Activated CD8-positive, alpha-beta memory T cell treated with anti-CD3 and anti-CD28 coated beads for 48 hours (primary cell): ENCODE measurements at places on chromosomes 3 and 15.

DNA sequence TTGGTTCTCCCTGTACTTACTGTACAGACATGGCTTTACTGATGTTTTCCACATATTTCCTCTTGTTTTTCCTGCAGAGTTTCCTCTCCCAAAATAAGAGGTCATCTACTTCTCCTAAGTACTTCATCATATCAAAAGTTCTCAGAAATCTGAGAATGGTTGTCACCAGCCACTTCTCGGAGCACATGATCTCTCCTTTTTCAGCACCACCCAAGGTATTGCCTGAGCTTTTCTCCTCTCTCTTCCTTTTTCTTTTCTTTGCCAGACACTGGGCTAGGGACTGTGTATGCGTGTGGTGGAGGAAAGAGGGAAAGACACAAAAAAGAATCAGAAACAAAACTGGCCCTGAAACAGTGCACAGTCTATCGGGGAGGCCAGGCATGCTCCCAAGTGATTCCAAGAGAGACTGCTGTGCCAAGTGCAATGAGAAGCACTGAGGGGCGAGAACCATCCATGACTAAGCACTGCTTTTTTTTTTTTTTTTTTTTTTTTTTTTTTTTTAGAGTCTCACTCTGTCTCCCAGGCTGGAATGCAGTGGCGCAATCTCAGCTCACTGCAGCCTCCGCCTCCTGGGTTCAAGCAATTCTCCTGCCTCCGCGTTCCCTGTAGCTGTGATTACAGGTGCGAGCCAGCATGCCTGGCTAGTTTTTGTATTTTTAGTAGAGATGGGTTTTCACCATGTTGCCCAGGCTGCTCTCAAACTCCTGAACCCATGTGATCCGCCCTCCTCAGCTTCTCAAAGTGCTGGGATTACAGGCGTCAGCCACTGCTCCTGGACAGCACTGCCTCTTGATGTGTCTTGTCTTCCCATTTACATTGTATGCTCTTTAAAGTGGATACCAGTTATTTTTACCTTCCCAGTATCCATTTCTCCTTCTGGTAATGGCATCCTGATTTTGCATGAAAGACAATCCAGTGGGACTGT is 194.0 kb upstream of the FEZF2 start:
- DNase-seq: no peak

- DNase-seq: no peak
Measured at GRCh38 chr3:65999606-66000005, 39.1 kb downstream of the MAGI1 start.

- DNase-seq: no peak
Measured at GRCh38 chr15:80026754-80027153, 32.7 kb upstream of the ZFAND6 start.

- no peak for DNase-seq
Measured at GRCh38 chr3:45655906-45656305, 33.3 kb upstream of the SACM1L start.

DNA sequence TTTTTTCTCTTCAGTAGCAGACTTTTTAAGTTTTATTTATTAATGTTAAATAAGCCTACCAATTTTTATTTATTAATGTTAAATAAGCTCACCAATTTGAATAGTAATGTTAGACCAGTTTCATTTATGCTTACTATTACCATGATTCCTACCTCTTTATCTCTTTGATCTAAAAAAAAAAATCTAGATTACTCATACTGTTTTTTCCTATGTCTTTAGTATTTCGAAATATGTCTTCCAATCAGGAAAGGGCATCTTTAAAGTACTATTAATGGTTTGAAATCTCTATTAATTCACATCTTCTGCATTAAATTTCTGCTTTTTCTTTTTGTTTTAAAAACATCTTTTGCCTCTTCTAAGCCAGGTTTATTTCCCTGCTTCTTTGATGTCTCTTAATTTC is 27.5 kb upstream of the MAPKBP1 start:
- DNase-seq: no peak

DNA sequence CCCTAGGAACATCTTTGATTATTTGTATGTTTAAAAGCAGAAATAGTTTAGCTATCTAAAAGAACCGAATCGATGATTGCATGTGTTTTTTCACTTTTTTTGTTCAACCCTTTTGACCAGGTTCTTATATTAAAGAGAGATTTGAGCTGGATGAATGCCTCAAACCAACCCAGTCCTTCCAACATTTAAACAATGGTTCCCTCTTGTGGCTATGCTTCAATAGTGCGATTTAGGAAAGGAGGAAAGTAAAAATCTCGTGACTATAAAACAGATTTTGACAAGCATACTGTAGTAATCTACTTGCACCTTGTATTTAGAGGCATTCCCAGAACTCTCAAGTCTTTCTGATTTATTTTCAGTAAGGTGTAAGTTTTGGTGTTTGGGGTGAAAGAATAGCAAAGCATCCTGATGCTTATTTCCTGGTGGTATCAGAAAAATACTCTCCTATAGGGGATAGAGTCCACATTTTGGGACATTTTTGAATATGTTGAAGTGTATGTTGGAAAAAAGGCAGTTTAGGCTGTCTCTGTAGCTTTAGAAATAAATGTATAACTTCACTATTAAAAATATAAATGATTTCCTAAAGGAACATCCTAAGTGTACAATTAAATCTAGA is 159.6 kb upstream of the KCNH8 start:
- DNase-seq: no peak

DNA sequence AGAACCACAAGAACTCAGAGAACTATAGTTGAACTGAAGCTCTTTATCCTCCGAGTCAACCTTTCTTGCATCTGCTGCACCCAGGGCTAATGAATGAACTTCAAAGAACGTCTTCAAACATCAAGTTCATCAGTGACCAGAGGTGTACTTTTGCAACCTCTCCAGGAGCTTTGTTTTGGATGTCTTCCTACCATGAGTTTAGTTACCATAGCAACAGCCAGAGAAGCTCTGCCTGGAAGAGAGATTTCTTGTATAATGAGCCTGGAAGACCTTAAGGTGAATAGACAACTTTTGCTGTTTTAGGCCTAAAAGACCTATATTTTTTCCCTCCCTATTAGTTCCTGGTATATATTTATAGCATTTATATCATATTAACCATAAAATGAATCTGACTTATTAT is 9.1 kb downstream of the ACTC1 start:
- no peak for DNase-seq

DNA sequence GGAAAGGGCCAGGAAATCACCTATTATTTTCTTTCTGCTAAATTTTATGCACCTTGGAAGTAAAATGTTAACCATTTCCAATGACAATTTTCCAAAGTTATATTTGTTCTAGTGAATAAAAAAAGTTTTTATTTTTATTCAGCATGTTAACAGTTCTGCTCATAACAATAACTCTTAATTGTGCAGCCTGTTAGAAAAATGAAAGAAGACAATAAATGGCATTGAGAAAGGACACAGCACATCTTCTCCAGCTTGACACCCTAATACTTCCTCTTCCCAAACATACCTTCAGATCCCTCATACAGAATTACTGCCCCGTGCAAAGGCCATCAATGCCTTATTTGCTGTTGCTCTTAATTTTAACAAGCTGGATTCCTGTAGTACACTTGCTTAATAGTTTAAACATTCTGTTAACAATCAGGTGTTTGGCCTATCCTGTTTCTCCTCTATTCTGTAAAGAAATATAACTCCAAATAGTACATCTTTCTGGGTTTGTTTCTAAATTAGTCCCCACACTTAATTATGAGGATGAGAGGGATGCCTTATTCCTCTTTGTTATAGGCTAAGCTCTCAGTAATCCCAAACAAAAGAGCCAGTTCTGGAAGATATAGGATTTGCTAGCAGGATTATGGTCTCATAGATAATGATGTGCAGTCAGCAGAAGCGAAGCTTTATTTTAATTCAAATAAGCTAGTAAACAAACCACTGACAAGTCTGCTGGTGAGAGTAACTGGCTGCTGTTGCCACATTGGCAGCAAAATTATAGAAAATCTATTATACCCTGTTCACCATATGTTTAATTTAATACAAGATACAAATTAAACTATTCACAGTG is 19.2 kb upstream of the SOX2 start:
- DNase-seq: no peak
